T follicular helper cell (primary cell): ENCODE measurements at places on chromosomes 12 and 14.

GRCh38 chr14:38567703-38568102, 311.8 kb upstream of the CLEC14A start:
- no peak for DNase-seq

DNA sequence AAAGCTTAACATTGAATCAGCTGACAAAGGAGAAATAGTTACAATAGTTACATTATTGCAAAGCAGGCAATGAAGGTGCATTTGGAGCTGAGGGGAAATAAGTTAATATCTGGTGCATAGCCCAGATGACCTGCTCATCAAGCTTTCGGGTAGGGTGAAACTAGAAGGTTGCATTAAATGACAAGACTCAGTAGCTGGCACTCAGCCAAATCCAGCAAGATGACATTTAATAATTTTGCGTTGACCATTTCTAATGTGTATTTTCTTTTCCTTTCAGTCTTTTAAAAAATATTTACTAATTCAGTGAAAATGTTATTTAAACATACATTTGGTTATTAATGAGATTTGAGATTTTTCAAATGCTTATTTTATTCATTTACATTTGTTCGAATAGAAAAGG, 188.6 kb downstream of the SLC5A8 start:
- DNase-seq = no peak

GRCh38 chr14:25501749-25502148, 451.8 kb upstream of the STXBP6 start:
- no peak for DNase-seq

DNA sequence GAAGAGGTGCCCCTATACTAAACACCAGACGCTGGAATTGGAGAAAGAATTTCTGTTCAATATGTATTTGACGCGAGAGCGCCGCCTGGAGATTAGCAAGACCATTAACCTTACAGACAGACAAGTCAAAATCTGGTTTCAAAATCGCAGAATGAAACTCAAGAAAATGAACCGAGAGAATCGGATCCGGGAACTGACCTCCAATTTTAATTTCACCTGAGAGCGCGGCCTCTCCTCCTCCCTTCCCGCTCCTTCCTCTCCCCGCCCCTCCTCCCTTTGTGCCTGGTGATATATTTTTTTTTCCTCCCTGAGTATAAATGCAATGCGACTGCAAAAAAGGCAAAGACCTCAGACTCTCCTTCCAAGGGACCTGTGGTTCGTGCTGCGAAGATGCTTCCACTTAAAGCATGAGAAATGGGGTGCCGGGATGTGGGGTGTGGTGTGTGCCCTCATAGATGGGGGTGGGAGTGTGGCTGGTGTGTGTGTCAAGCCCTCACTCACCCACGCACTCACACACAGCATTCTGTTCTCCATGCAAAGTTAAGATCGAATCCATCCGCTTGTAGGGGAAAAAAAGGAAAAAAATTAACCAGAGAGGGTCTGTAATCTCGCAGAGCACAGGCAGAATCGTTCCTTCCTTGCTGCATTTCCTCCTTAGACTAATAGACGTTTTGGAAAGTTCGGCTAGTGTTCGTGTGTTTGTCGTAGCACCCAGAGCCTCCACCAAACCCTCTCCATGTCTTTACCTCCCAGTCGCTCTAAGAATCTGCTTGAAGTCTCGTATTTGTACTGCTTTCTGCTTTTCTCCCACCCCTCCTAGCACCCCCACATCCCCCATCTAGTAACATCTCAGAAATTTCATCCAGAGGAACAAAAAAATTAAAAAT, 4.5 kb downstream of the HOXC10 start:
- DNase-seq = no peak

GRCh38 chr14:57487771-57488170, 5.9 kb downstream of the CCDC198 start:
- no peak for DNase-seq

DNA sequence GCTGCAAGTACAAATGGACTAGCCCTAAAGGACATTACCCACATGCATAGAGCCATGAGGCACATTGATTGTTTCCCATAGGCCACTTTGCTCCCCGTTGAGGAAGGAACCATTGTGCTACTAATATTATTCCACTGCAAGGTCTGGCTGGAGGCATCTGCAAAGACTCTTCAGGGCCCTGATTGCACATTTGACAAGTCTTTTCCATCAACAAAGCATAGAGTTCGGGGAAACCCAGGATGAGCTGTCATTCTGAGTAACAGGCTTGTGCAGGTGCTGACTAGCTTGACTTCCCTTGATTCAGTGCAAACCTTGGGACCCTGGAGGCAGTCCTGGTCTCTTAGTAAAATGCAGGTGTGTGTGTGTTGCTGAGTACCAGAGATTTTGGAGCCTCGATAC, 73.8 kb downstream of the SUSD6 start:
- DNase-seq = peak; percentile 20

DNA sequence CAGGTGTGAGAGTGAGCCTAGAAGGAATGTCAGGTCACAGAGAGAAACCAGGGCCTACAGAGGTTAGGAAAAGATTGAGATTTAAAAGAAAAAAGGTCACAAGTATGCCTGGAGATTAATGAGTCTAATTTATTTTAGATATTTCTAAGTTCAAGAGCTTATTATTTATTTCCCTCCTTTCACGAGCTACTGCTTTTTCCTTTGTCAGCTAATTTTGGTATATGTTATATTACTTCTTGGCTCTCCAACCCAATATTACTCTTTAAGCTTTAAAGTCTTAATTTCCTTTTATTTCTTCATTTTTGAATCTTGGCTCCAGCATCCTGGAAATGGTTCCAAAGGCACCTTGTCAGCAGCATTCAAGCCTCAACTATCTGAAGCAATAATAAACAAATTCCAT, 109.5 kb upstream of the MIS18BP1 start:
- DNase-seq = no peak

- no peak for DNase-seq
Observed at GRCh38 chr14:84937016-84937415, 592.9 kb upstream of the FLRT2 start.
